Mucosa of gallbladder (tissue), 1 donor: ENCODE measurements at places on chromosomes 3 and 15. TPM values are rescaled to one million over a fixed set of nuclear protein-coding genes. Genes with fewer than 3 reads are reported as not detected.

The SCN11A gene
- total RNA-seq, result 0.09 TPM

The FGD5 gene
- total RNA-seq, result 62.5 TPM

The VIPR1 gene
- total RNA-seq, result 91.7 TPM

The TICRR gene
- total RNA-seq, result 0.37 TPM

The SLCO2A1 gene
- total RNA-seq, result 48.1 TPM

The AMIGO3 gene
- 0.43 TPM for total RNA-seq

The CCDC191 gene
- 7.2 TPM for total RNA-seq

The FOXB1 gene
- total RNA-seq, result not detected

The HDDC3 gene
- total RNA-seq, result 20.9 TPM

The PIERCE2 gene
- total RNA-seq, result 7.5 TPM

The CELSR3 gene
- total RNA-seq, result 0.75 TPM

The CAMK2N2 gene
- total RNA-seq, result 0.40 TPM

The ZNF662 gene
- 8.6 TPM for total RNA-seq

The SH3GL3 gene
- not detected for total RNA-seq

The ALDH1A2 gene
- 134 TPM for total RNA-seq

The IL12A gene
- total RNA-seq, result 0.14 TPM

The SHC4 gene
- total RNA-seq, result 3.7 TPM

The PLSCR1 gene
- 70.3 TPM for total RNA-seq

The P2RY1 gene
- total RNA-seq, result 9.1 TPM

The SEMA3B gene
- 87.0 TPM for total RNA-seq

The HESX1 gene
- total RNA-seq, result 0.52 TPM

The TLR9 gene
- 1.4 TPM for total RNA-seq

The AQP9 gene
- 0.35 TPM for total RNA-seq

The NANOGP8 gene
- total RNA-seq, result 0.46 TPM

The DNAH12 gene
- total RNA-seq, result 0.52 TPM

The RTP1 gene
- total RNA-seq, result not detected

The ALDH1A3 gene
- total RNA-seq, result 2.1 TPM

The CDAN1 gene
- total RNA-seq, result 23.9 TPM

The CLDN18 gene
- 6.7 TPM for total RNA-seq

The C3orf49 gene
- not detected for total RNA-seq
